Stimulated activated CD4-positive, alpha-beta T cell treated with anti-CD3 and anti-CD28 coated beads, Interleukin-1b, Interleukin-23, amount 100 ng/mL, for 24 hours (primary cell): ENCODE measurements at places on chromosomes 5 and 9.

- no peak for DNase-seq
These were observed 3.2 kb upstream of the IRF1 start for GRCh38 chr5:132493821-132494220.

DNA sequence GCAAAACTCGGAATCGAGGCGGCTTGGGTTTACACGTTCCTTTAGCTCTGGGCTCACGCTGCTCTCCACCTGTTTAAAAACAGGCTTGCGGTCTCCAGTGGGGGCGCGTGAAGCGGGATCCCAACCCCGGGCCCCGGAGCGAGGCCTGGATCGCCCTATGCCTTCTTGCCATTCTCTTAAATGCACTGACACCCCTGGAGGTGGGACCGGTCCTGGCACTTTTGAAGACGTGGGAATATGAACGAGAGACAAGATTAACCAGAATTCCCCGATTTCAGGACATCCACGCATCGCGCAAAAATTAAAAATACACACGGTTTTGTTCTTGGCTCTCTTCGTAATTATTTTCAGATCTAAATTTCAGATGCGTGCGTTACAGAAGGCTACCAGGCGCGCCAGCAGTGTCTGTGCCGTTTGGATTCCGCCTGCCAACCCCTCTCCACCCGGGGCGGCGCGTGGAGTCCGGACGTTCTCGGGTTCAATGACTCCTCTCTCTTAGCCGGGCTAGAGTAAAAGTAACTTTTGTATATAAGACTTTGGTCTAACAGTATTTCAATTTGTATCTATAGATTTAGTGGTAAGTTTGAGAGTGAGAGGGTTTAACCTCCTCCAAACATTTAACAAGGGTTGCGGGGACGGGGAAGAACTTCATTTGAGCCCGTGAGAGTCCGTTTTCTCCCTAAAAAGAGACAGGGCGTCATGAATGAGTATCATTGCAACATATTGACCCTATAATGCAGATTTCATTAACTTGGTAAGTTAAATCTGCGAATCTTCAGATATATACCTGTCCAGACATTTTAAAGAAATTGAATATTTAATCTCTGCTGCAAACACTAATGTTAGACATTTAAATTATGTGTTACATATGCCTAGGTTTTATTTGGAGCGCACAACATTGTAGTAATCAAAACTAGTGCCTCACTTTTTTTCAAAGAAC lies 3.8 kb downstream of the FOXD1 start:
- no peak for DNase-seq

GRCh38 chr5:133397348-133397747 lies 215.0 kb downstream of the FSTL4 start:
- no peak for DNase-seq

GRCh38 chr9:124353811-124354274 lies 61.4 kb downstream of the PSMB7 start:
- no peak for DNase-seq

DNA sequence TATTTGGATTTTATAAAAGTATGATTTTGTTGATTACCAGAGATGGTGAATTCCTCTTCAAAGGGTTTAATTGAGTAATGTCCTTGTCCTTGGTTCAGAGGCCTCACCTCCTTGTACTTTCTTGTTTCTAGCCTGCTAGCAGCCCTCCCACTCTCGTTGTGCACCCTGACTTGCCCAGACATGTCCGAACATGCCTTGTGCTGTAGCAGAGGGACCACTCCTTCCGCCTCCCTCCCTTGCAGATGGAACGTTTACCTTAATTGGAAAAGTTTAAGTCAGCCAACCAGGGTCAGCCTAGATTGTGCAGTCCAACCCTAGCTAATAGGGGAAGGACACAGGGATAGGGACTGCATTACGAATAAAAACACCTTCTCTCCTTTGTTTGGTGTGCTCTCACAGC lies 406.9 kb upstream of the NMUR2 start:
- DNase-seq = no peak

DNA sequence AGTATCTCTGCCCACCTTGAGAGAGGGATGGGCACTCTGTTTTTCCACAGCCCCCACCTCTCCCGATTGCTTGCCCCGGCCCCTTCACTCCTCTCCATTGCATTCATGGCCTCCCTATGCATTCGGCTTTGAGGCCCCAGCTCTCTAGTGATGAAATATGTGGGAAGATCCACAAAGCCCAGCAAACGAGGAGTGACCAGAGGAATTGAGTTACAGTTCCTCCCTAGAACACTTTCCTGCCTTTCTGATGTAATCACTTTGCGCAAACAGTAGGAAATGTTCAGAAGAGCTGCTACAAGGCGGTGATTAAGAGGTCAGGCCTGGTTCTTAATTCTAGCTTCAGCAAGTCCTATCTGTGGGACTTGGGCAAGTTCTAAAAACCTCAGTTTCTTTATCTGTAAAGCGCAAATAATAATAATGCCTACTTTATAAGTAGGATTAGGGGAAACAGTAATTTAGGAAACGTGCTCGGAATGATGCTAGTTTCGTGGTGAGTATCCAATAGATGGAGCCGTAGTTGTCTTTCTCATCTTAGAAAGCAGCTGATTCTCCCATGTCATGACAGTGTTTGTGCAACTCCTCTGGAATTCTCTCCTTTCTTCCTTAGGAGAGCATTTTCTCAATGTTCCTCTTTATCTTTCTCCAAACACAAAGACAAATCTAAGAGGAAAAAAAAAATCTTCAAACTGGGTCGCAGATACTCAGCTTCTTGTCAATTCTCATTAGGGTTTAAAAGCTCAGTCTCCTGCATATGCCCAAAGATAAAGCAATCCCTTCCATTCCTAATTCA lies 99.5 kb upstream of the MSX2 start:
- DNase-seq = no peak

DNA sequence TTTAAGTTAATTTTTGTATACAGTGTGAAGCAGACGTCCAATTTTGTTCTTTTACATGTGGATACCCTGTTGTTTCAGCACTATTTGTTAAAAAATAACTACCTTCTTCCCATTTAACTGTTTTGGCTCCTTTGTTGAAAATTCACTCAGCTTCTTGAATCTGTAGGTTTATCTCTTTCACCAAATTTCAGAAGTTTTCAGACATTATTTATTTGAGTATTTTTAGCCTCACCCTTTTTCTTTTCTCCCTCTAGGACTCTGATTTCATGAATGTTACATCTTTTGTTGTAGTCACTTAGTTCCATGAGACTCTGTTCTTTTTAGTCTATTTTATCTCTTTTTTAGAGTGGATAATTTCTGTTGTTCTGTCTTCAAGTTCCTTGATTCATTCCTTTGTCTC lies 4.6 kb upstream of the TNPO1 start:
- DNase-seq = no peak

- DNase-seq = no peak
These were observed 342.4 kb downstream of the FGF10 start for GRCh38 chr5:44046619-44047364.
